ENCODE measurements at places on chromosomes 12 and 14. TPM values are rescaled to one million over a fixed set of nuclear protein-coding genes. Genes with fewer than 3 reads are reported as not detected.
A peak's percentile ranks its signal among the peaks of the same experiment; 100 is the strongest.

DNA sequence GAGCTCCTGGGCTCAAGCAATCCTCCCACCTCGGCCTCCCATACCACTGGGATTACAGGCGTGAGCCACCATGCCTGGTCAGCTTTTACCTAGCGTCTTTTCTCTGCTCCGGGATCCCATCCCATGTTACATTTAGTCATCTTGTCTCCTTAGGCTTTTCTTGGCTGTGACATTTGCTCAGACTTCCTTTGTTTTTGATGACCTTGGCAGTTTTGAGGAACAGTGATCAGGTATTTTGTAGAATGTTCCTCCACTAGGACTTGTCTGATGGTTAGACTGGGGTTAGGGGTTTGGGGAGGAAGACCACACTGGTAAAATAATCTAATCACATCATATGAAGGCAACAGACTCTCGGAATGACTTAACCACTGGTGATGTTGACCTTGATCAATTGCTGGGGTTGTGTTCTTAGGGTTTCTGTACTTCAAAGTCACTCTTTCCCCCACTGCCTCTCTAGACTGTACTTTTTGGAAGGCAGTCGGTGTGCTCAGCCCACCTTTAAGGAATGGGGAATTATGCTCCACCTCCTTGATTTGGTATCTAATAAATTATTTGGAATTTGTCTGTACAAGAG, 48.4 kb downstream of the RIN3 start:
- no peak for DNase-seq

GRCh38 chr12:22283006-22283506, 51.5 kb downstream of the ST8SIA1 start:
- no peak for DNase-seq

DNA sequence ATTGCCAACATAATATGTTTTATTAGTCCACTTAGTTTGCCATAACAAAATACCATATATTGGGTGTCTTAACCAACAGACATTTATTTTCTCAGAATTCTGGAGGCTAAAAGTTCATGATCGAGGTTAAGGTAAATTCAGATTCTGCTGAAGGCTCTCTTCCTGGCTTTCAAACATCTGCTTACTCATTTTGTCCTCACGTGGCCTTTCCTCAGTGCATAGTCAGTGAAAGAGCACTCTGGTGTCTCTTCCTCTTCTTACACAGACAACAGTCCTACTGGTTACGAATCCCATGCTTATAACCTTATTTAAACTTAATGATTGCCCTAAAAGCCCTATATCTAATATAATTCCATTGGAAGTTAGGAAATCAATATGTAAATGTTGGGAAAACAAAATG, 479.7 kb downstream of the FSCB start:
- DNase-seq, result no peak

GRCh38 chr14:87131879-87132278, 861.1 kb downstream of the GALC start:
- no peak for DNase-seq

DNA sequence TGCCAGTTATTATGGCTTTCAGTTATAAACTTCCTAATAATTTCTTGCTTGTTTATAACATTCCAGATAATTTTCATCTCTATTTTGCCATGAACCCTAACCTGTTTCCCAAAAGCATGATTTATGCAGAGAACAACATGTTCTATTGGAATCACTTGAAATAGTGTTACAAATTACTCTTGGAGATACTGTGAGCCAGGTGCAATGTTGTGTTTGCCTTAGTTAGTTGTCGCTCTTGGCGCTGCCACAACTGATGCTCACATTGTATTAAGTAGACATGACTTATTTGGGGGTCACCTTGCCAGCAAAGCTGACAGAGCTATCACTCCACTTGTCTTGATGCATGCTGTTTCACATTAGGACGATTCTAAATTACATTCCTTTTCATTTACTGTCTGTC, 49.4 kb downstream of the TSPAN8 start:
- DNase-seq, result no peak

- no peak for DNase-seq
These were observed 262.3 kb upstream of the GRIP1 start for GRCh38 chr12:66941150-66941549.

GRCh38 chr14:39681782-39682399, 249.7 kb upstream of the FBXO33 start:
- no peak for DNase-seq

- DNase-seq, result no peak
These were observed 14.9 kb upstream of the TAC3 start for GRCh38 chr12:57031138-57031725.

The RD3L gene
- total RNA-seq, result 14.9 TPM

DNA sequence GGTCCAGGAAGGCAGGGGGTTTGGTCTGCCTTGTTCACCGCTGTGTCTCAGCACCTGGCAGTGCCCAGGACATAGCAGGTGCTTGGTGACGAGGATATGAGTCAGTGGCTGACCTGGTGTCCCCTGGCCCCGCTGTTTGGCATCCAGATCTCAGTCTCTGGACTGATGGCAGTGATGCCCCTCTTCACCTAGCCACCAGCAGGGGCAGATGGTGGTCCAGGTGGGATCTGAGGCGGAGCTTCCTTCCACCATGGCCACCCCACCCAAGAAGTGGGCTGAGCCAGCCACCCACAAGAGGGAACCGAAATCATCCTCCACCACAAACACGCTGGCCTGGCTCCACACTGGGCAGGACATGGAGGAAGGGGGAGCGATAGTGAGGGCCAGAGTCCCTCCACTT, 16.1 kb upstream of the SH2B3 start:
- no peak for DNase-seq

The MLXIP gene
- 31.3 TPM for total RNA-seq

- DNase-seq, result no peak
These were observed 33.1 kb upstream of the DICER1 start for GRCh38 chr14:95190346-95190840.

The KRT80 gene
- not detected for total RNA-seq

- DNase-seq, result no peak
These were observed 48.9 kb upstream of the BTG1 start for GRCh38 chr12:92194561-92194960.

- no peak for DNase-seq
These were observed 40.3 kb downstream of the ANKRD9 start for GRCh38 chr14:102469261-102469660.

The MANSC1 gene
- total RNA-seq, result 18.5 TPM

DNA sequence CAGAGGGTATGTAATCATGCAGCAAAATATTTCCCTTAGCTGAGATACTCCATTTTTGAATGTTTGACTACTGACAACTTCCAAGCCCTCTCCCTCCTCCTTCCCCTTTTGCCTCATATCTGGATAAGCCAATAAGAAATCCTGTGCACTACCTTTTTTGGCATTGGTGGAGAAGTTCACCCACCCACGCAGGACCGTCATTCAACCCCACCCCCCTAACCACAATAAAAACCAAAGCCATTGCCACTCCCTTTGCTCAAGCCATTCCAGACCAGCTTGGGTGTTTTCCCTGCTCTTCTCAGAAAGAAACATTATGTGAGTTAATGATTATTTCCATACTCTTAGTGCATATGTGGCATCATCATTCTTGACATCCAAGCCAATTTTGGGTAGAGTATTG, 176.7 kb downstream of the PTPN11 start:
- DNase-seq, result no peak

GRCh38 chr14:32087907-32088306, 10.8 kb downstream of the ARHGAP5 start:
- DNase-seq, result no peak

DNA sequence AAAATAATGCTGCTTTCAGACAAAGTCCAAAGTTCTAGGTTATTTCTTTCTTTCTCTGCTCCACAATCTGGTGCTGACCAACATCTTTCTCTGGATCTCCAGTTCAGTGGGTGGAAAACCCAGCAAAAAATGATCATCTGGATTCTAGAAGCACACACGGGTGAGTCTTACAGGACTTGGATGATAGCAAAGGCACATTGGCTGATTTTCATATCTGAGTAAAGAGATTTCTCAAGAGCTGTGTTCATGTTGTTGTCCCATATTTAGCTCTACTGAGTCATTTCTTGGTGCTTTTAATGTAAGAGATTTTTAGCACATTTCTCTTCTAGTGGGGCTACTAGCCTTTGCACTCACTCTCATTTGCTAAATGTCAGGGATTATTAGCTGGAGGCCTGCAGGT, 336.7 kb downstream of the GALC start:
- no peak for DNase-seq

DNA sequence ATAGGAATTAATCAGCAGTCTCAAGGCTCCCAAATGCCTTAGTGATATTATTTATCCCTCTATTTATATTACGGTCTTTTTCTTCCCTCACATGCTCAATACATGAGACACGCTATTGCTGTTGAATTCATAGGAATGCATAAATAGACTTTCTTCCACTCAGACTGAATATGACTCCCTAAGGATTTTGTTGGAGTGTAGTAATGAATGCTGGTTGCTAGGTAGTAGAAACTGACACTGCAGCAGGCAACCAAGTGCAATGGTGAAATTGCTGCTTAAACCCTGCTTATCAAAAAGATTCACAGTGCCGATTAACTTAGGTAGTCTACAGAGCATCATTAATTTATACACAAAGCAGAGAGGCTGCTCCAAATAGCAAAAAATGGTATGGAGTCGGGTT, 168.2 kb downstream of the KCNC2 start:
- DNase-seq, result no peak

- no peak for DNase-seq
These were observed 60.0 kb upstream of the ELK3 start for GRCh38 chr12:96134200-96134599.

The FOXN4 gene
- total RNA-seq, result not detected

DNA sequence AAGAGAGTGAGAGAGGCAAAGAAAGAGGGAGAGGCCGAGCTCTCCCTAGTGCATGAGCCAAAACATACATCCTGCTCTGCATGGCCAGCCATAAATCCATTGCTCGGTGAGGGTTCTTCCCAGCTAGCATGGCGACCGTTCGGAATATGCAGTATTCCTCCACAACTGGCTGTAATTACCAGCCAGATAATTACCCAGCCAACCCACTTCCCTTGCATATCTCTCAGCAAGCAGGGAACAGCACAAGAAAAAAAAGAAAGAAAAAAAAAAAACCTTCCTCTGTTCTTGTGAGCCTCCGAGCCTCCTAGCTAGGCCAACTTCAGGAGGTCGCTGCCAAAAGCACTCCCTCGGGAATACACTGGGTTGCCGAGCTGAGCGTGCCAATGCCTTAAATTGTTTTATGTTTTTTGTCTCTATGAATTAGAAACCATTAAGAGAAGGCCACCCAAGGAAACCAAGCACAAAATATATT, 567.9 kb downstream of the MED13L start:
- peak; percentile 63 for DNase-seq

- no peak for DNase-seq
These were observed 62.9 kb downstream of the GLRX5 start for GRCh38 chr14:95597784-95598211.

DNA sequence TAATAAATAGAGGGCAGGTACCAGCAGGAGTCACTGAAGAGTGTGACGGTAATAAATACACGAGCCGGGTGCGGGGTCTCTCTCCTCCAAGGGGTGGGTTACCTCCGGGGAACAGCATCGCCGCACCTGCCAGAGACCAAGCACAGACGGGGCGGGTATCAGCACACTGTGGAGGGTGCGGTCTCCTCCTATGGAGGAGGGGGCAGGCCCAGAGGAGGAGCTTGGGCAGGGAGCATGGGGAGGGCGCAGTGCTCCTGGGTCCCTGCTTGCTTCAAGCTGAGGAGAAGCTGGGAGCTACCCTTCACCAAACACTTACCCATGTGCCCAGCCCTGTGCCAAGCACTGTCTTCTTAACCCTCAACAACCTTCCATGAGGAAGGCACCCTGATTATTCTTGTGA, 12.8 kb downstream of the PGF start:
- DNase-seq, result no peak

- DNase-seq, result peak; percentile 82
These were observed 14.8 kb upstream of the EID3 start for GRCh38 chr12:104288635-104289274.

The LTBR gene
- total RNA-seq, result 40.4 TPM

The NFE2 gene
- 1.6 TPM for total RNA-seq

The KLHL33 gene
- total RNA-seq, result 0.77 TPM

The CLEC1B gene
- not detected for total RNA-seq

The AMHR2 gene
- total RNA-seq, result 0.34 TPM

The CCND2 gene
- 202 TPM for total RNA-seq

DNA sequence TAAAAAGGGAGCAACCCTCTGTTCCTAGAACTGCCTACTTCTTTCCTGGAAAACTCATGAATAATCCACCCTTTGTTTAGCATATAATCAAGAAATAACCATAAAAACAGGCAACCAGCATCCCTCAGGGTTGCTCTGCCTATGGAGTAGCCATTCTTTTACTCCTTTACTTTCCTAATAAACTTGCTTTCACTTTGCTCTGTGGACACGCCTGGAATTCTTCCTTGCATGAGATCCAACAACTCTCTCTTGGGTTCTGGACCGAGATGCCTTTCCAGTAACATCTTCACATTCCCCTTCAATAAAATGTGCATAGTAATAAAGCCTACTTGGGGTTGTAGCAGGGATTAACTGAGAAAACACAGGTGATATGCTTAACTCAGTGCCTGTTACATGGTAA, 286.4 kb upstream of the AMIGO2 start:
- DNase-seq, result no peak

- no peak for DNase-seq
These were observed 86.2 kb downstream of the GCH1 start for GRCh38 chr14:54816450-54816849.

GRCh38 chr12:121331248-121331647, 21.0 kb downstream of the ANAPC5 start:
- DNase-seq, result no peak

- peak; percentile 90 for DNase-seq
These were observed 835 bp downstream of the MYL6 start for GRCh38 chr12:56158926-56159461.

DNA sequence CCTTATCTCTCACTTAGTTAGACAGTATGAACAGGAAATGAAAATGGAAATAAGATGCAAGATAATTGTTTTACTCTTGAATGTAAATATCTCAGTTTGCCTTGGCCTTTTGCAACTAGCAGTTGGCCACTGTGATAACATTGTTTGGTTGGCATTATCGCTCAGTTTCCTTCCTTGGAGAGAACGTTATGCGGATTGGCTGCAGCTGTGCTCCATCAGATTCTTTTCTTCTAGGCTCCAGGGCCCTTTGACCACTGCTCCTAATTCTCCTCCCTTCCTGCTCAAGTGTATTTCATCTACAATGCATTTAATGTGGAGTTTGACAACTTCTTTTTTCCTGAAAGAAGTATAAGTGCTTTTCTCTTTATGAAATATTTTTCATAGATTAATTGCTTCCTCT, 284.2 kb downstream of the ADAMTS20 start:
- no peak for DNase-seq

The RAD9B gene
- 2.6 TPM for total RNA-seq

All from left cardiac atrium (tissue), 4 donors.